Daoy (cell line): ENCODE measurements at places on chromosomes 5 and 9.

- no peak for DNase-seq
Measured at GRCh38 chr5:148697809-148698196, 43.5 kb upstream of the HTR4 start.

DNA sequence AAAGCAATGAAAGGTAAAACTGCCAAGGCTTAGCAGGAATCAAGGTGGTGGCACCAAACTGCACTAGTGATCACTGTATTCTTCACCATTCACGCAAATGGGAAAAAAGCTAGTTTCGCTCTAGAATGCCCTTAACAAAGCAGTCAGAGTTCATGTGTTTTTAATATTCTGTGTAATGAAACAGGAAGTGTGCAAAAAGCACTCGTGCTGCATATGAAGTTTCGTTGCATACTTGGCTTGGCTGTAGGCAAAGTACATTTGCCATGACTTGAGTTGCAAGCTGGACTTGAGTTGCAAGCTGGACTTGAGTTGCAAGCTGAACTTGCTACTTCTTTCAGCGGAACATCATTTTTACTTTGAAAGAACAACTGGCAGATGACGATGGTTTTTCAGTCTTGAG, 55.4 kb downstream of the FOXI1 start:
- no peak for DNase-seq

DNA sequence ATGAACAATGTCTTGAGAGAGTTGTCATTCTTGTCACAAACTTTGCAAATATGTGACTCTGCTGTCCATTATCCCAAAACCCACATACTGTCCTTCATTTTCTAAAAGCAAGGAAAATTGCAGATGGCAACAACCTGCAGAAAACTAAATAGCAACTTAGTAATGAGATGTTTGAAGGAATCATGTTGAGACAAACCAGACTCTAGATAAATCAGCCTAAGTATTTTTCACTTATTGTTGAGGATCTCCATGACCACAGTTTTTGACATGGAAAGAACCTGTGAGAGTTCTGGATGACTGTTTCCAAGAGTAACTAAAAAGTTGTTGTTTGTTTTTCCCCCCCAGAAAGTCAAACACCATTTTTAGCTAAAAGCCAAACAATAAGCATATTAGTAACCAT, 535.2 kb upstream of the ZNF608 start:
- DNase-seq, result no peak

DNA sequence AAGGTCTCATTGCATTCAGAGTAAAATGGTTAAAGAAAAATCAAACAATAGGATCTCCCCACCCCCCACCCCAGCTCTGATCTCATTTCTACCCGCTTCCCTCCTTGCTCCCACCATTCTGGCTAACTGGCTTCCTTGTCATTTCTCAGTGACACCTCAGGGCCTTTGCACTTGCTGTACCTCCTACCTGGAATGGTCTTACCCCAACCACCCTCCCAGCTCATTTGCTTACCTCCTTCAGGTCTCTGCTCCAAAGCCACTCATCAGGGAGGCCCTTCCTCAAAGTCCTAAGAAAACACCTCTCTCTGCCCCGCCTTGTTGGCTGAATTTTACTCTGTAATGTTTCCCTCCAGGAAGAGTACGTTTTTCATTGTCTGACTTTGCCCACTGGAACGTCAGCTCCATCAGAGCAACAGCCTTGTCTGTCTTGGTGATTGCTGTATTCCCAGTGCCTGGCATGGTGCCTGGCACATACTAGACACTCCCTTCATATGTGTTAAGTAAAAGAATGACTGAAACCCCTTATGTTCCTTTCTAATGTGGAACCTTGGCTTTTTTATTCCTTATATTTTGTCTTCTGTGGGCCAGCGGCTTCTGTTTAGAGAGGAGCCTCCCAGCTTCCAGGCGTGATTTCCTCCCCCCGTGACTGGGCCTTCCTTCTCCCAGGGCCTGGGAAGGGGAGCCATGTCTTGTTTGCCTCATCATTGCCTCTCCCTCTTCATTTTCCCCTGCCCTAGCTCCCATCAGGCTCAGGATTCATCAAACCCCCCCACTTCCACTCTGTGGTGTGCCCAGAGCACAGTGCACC, 26.9 kb downstream of the NEURL1B start:
- no peak for DNase-seq

DNA sequence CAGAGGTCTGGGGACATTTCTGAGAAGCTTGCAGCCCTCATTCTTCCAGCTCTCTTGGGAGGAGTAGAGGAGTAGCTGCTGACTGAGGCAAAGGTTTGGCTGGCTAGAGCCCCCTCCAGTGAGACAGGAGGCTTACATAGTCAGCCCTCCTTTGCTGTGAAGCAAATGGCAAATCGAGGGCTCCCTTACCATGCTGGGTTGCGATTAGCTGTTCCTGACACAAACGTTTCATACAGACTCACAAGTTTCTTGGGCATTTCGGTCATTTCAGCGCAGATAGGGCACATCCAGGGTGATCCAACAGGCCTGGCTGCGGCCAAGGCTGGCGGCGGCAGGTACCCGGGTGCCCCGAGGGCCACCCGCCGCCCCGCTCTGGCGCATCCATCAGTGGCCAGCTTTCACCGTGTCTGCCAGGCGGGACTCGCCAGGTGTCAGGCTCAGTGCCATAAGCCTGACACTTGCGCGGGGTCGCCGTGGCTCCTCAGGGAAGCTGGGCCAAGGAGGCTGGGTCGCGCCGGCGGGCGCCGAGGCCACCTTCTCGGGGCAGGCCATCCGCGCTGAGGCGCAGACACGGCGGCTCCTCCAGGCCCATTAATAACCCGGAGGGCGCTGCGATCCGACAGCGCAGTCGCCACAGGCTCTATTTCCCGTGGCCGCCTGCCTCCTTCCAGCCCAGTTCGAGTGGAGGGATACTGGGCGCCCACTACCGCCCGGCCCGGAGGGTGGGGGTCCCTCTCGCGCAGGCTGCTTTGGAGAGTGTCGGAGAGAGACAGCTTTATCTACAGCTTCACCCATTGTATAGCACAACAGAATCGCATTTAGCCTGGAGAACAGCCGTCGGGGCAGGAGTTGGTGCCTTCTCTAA, 9.1 kb downstream of the PRDM6 start:
- no peak for DNase-seq

DNA sequence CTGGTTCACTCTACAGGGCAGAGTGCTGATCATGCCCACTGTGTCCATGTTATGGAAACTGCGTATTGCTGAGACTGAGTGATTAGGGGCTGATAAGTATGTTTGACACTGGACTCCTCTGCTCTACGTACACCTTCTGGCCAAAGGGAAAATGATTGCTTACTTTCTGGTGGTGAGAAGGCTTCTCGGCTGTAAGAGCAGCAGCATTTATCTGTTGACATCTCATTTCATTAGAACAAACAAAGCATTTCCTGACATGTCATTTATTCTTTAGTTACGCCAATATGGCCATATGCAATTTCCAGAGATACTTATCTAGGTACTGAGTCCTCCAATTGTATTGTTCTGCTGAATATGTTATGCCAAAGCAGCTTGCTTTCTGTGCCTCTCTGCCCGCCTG, 5.6 kb downstream of the FAXDC2 start:
- DNase-seq, result no peak

DNA sequence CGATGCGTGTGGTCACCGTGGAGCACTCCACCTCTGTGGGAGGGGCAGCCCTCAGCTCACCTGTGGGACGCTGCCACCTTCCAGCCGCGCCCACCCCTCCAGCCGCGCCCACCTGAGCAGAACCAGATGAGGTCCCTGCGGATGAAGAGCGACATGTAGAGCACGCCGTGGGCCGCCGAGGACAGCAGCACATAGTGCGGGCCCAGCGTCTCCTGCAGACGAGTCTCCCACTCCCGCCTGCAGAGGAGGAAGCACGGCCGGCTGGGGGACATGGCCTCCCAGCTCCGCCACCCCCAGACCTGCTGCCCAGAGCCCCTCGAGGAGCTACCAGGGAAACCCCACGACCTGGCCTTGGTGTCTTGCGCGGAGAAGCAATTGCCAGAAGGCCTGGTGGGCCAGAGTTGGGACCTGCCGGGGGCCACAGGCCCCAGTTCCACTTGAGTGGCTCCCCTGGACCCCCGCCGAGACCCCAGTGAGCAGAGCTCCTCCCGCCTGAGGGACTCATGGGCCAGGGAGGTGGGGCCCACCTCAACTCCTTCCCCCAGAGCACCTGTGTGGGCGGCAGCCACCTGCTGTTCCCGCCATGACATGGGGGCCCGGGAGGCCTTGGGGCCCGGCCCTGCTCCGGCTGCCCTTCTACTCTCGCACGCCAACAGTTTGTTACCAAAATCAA, 6.5 kb downstream of the INPP5E start:
- DNase-seq, result no peak

GRCh38 chr5:149883550-149883949, 61.0 kb downstream of the PDE6A start:
- DNase-seq, result no peak
